ENCODE measurements at places on chromosomes 7 and 10. TPM values are rescaled to one million over a fixed set of nuclear protein-coding genes. Genes with fewer than 3 reads are reported as not detected.

Gene PNLIP
- polyA plus RNA-seq: not detected

Gene MUC12
- polyA plus RNA-seq: 0.90 TPM

Gene RP9
- polyA plus RNA-seq: 19.3 TPM

Gene PLXDC2
- polyA plus RNA-seq: 1.8 TPM

Gene CALML3
- polyA plus RNA-seq: 0.10 TPM

Gene SYT15B
- 0.06 TPM for polyA plus RNA-seq

Gene PTPRN2
- polyA plus RNA-seq: 7.8 TPM

Gene NRP1
- 7.3 TPM for polyA plus RNA-seq

Gene CDHR1
- polyA plus RNA-seq: 2.1 TPM

Gene SEC23IP
- 8.1 TPM for polyA plus RNA-seq
